ENCODE measurements at places on chromosomes 3 and 15. TPM values are rescaled to one million over a fixed set of nuclear protein-coding genes. Genes with fewer than 3 reads are reported as not detected.

GRCh38 chr15:98978153-98978552 is 29.4 kb downstream of the PGPEP1L start:
- DNase-seq: no peak

GRCh38 chr15:49669288-49669687 is 48.4 kb downstream of the DTWD1 start:
- DNase-seq: no peak

GRCh38 chr3:10547413-10547812 is 42.0 kb upstream of the ATP2B2 start:
- no peak for DNase-seq

- no peak for DNase-seq
Observed at GRCh38 chr3:115513416-115513800, 109.9 kb upstream of the GAP43 start.

DNA sequence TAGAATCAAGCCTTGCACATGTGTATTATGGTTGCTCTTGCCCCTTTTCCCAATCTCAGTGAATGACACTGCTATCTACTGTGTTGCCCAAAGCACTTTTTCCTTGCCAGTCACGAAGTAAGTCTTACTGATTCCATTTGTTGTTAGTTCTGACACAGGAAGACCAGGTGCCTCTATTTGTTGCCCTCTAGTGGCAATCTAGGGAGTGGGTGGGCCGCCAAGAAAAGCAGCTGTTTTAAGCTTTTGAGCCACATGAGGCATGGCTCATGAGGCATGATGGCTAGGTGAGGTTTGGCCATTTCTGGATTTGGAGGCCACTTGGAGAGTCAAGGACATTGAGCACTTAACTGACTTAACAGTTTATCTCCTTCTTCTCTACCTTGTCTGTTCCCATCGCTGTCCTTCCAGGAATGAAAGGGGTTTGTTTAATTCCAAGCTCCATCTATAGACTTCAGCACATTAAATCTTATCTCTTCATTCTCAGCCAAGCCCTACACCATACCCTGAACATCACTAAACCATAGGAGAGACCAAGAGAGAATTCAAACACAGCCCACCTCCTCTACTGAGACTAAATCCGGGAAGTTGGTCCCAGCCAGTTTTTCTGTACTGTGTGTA is 103.1 kb downstream of the HCN4 start:
- DNase-seq: no peak

- DNase-seq: no peak
Observed at GRCh38 chr15:79978655-79979514, 7.9 kb upstream of the BCL2A1 start.

DNA sequence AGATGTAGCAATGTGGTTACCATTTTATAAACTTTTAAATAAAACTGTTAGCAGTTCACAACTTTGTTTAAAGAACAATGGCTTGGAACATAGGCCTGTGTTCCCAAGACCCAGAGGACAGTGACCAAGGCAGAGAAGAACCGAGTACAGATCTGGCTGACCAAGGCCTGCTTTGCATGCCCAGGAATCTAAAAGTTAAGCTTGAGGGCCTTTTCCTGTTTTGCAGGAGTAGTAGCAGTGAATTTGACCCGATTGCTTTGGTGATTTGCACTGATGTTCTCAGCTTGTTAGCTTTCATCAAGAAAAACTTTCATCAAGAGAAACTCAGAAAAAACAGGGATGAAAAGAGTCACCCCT is 9.9 kb downstream of the FILIP1L start:
- no peak for DNase-seq

DNA sequence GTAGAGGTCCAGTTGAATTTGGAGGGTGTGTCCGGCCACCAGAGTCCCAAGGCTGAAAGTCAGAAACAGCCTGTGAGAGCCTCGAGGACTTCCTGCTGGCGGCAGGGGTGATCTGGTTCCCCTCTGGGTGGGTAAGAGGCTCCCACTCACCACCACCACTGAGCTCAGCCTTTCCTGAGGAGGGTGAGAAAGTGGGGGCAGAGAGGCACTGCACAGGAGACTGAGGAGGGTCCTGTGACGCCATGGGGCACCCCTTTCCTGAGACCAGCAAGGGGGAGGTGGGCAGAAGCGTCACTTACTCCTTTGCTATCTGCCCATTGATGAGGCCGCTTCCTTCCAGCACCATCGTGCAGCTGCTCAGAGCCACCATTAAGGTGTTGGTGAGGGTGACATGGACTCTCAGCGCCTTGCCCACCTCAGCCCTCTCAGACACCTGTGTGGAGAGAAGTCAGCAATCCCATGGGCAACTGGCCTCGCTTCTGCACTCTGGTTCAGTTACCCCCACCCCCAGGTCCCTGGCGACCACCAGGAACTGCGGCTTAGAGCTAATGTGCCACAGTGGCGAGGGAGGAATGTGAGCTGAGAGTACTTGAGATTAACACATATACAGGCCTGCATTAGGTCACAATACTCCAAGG is 10.0 kb upstream of the TGM5 start:
- no peak for DNase-seq

GRCh38 chr3:55330355-55330754 is 156.8 kb downstream of the WNT5A start:
- DNase-seq: no peak

DNA sequence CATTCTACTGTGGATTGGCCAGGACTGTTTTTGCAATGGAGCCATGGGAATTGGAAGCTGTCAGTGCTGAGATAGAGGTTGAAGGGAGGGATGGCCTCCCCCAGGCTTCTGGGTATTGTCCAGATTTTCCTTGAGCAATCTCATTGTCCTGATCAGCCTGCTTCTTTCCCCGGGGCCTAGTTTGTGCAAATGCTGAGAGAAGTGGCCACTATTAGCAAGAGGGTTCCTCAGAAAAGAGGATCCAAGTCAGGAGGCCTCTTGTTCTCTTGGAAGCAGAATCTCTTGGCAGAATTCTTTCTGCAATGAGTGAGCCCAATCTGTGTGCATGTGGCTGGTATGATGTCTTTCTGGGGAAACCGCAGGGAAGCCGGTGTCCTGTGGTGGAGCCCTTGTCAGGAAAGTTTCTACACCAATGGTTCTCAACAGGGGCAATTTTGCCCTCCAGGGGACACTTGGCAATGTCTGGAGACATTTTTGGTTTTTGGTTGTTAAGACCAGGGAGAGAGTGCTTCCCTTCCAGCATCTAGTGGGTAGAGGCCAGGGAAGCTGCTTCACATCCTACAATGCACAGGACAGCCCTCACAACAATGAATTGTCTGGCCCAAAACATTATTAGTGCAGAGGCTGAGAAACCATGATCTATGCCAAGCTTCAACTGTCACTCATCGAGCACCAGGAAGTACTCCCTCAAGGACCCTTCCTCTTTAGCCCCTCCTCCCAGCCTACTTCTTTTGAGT is 2.0 kb downstream of the LIPC start:
- no peak for DNase-seq

GRCh38 chr3:111884411-111885018 is 25.4 kb downstream of the PHLDB2 start:
- DNase-seq: no peak

DNA sequence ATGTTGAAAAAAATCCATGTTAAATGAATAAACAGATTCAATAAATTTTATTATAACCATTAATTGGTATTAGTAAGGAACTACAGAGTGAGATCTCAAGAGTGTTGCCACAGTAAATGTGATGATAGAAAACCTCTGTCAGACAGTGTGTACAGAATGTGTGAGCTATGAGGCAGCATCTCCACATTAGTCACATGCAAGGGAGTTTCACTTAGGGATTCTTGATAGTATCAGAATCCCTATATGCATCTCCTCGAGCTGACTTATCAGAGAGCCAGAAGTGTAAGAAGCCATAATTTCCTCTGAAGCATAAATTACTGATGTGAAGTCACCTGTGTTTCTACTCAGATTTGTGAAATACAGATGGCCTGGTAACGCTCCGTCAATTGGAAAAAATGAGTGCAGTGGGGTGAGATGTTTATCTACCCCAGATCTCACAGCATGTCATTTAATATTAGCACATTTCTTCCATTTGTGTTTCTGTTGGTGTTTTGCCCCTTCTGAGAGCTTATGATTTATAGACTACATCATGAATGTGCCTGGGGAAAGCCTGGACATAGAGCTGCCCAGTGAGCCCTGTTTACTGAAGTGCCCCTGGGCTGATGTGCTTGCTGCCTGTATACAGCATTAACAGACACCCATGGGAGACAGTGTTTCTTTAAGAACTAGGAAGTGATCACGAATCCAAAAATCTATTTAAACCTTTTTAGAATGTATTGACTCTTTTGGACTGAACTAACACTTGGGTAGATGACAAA is 262.4 kb downstream of the CPNE4 start:
- no peak for DNase-seq

GRCh38 chr3:3178498-3179328 is 778 bp downstream of the CRBN start:
- DNase-seq: no peak

DNA sequence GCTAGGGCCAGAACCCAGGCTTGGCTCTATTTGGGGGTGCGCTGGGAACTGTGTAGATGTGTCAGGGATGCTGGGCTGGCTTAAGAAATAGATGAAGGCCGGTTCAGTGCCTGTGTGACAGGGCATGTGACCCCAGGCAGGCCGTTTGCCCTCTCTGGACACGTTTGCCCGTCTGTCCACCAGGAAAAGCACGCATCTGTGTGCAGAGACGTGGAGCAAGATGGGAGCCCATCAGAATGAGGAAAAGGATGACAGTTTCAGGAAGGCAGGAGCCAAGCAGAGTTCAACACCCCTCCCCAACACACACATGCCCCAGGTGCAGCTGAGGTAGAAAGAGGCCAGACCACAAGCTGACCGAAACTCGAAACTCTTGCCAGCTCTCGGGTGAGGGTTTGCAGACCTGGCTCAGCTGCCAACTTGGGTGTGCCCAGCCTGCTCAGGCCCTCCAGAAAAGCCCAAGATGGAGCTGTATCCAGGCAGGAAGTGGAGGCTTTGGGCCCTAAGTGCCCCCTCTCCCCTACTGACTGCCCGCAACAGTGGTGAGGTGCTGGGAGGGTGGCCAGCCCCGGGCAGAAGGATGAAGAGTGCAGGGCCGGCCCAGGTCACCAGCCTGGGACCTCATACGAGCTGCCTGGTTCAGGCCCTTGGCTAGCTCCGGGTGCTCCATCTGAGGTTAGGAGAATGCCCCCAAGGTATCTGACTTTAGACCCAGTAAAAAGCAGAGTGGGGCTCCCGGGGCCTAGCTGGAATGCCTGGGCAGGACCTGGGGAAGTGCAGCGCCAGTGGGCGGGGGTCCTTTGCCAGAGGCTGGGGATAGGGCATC is 10.2 kb upstream of the MESP1 start:
- DNase-seq: no peak

DNA sequence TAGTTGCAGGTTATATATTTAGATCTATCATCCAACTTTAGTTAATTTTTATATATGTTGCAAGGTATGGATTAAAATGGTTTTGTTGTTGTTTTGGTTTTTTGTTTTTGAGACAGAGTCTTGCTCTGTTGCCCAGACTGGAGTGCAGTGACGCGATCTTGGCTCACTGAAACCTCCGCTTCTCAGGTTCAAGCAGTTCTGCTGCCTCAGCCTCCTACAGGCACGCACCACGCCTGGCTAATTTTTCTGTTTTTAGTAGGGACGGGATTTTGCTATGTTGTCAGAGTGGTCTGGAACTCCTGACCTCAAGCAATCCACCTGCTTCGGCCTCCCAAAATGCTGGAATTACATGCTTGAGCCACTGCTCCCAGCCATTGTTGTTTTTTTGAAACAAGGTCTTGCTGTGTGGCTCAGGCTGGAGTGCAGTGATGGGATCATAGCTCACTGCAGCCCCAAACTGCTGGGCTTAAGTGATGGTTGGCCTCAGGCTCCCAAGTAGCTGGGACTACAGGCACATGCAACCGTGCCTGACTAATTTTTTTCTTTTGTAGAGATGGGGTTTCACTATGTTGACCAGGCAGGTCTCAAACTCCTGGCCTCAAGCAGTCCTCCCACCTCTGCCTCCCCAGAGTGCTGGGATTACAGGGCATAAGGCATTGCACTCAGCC is 92.0 kb downstream of the ZNF609 start:
- no peak for DNase-seq

DNA sequence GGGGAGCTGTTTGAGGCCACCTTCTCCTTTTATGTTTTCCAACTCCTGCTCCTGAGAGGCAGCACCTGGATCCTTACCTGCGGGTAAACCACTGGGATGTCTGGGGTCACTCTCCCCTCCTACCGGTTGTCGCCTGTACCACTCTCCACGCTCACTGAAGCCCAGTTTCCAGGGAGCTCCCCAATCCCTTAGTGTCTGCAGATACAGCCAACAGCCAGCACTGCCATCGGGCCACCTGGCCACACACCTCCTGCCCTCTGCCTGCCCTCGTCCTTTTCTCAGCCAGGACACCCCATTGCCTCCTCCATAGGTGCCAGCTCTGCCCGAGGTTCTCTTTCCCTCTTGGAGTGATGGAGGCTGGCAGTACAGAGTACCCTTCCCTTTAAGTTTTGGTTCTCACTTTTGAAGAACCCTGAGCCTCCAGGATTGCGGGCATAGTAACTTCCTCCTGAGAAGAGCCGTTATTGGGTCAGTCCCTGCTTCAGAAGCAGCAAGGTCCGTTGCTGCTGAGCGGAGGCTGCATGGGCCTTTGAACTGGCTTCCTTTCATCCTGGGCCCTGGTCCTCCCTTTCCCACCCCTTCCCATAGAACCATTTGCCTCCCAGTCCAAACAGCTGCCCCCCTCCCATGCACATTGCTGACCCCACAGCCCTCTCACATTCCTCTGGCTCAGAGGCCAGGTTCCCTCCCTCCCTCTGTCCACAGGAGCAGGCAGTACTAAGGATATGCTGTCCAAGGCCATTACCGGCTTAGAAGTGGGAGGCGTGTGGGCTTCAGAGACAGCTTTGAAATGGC is 30.9 kb downstream of the ARNT2 start:
- DNase-seq: no peak

GRCh38 chr3:127082066-127082465 is 99.2 kb downstream of the PLXNA1 start:
- no peak for DNase-seq

GRCh38 chr15:69081310-69082004 is 67.0 kb downstream of the NOX5 start:
- no peak for DNase-seq

DNA sequence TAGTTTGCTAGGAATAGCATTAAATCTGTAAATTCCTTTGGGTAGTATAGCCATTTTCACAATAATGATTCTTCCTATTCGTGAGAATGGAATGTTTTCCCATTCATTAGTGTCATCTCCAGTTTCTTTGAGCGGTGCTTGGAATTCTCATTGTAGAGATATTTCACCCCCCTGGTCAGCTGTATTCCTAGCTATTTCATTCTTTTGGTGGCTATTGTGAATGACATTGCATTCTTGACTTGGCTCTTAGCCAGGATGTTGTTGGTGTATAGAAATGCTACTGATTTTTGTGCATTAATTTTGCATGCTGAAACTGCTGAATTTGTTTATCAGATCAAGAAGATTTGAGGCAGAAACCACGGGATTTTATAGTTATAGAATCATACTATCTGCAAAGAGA is 690.5 kb upstream of the ALCAM start:
- no peak for DNase-seq

DNA sequence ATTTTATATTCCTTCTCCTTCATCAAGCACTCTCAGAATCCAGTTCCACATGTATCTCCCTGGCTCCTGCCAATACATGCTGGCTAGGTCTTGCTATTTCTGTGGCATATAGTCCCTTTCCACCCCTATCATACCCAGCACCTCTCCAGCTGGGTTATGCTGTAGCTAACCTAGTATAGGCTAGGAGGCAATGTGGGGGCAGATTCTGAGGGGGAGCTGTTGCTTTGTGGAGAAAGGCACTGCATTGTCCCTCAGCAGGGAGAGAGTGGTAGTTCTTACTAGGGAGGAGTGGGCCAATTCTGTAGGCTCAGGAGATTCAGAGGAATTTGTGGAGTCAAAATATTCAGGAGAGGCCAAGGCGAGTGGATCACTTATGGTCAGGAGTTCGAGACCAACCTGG is 39.4 kb upstream of the UBL7 start:
- DNase-seq: no peak

CLRN1 gene
- not detected for polyA plus RNA-seq

SIDT1 gene
- polyA plus RNA-seq: 2.2 TPM

IL16 gene
- 4.9 TPM for polyA plus RNA-seq

Data from right renal cortex interstitium (tissue), 3 donors.